Tongue (tissue), 3 donors: ENCODE measurements at places on chromosomes 11 and 22. TPM values are rescaled to one million over a fixed set of nuclear protein-coding genes. Genes with fewer than 3 reads are reported as not detected.
A peak's percentile ranks its signal among the peaks of the same experiment; 100 is the strongest.

Gene OR5A1
- not detected for total RNA-seq

Gene PATE4
- not detected for total RNA-seq

GRCh38 chr22:35914665-35915476, 113.8 kb downstream of the RBFOX2 start:
- DNase-seq = peak; percentile 97

Gene KRTAP5-2
- total RNA-seq = not detected

- DNase-seq = peak; percentile 21
These were observed 9.0 kb downstream of the TUBA8 start for GRCh38 chr22:18119409-18120110.

Gene TREH
- total RNA-seq = not detected

DNA sequence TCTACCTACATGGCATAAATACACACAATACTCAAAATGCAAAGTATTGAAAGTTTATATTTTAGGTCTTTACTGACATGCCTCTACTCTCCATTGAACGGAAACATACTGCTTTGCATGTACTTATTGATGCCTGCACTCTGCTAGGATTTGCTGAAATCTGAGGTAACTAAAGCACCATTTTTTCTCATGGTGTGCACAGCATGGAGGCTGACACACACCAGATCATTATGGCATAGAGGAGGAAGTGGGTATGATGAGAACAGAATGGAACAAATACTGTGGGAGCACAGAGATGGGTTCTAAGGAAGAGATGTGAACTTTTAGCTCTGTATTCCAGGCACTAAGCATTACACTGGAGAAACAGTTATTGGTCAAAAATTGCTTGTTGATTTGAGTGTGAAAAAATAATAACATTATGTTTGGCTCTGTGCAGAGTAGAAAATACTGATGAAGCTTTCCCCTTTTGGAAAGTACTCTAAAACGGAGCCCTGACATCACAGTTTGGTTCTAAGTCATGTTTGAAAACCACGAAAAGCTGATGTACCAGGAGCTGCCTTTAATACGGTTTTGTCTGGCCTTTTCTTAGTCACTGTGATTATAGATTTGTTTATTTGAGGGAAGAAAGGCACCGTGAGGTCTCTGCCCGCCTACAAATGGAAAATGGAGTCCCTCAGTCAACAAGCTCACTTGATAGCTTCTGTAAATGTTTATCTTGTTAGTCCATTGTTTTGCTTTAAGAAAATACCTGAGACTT, 5.6 kb downstream of the OR52R1 start:
- no peak for DNase-seq

DNA sequence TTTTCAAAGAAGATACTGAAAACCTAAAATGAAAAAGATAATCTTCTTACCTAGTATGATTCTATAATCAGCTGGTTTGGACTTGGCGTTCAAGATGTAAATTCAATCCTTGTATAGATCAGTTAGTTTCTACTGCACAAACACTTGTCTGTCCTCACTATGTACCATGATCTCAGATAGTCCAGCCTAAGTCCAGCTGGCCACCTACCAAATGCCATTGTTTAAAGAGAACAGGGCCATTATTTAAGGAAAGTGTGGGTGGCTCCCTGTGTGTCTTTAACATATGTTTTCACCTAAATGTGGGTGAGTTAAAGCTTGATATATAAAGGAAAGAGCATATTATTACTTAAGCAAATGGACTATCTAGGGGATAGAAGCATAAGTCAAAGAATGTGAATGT, 38.6 kb downstream of the BLID start:
- no peak for DNase-seq

DNA sequence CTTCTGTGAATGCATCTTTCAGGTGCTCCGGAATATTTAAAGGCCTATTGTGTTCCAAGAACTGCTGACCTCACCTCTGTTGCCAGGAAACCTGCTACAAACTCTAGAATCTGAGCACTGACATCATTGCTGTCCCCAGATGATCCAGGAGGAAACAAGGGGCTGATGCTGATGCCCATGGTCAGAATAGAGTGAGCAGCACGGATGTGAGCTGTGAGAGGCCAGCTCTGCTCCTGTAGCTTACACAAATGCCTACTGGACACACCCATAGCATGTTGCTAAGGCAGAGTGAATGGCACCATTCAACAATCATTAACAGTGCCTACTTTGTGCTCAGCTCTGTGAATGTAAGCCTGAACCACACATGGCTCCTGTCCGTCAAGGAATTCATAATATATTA, 276.7 kb upstream of the API5 start:
- DNase-seq = peak; percentile 18

Gene C11orf16
- total RNA-seq = not detected

Gene OR52N4
- total RNA-seq = not detected

DNA sequence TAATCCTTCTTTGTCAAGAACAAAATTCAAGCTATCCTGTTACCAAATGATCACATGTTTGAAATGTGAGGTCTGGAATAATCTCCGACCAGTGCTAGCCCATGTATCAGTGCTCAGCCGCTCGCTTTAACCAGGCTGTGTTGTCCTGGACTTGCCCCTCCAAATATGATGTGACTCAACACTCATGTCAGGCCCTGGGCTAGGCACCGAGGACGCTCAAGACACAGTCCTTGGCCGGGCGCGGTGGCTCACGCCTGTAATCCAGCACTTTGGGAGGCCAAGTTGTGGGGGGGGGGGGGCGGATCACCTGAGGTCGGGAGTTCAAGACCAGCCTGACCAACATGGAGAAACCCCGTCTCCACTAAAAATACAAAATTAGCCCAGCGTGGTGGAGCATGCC, 54.1 kb upstream of the WNT7B start:
- DNase-seq = no peak

- no peak for DNase-seq
These were observed 47.9 kb downstream of the ARHGAP32 start for GRCh38 chr11:129144256-129144655.

Gene CHADL
- total RNA-seq = 5.9 TPM

- peak; percentile 53 for DNase-seq
These were observed 205.5 kb downstream of the CTTN start for GRCh38 chr11:70603756-70604211.

GRCh38 chr11:14583252-14584034, 60.2 kb upstream of the PDE3B start:
- peak; percentile 20 for DNase-seq

DNA sequence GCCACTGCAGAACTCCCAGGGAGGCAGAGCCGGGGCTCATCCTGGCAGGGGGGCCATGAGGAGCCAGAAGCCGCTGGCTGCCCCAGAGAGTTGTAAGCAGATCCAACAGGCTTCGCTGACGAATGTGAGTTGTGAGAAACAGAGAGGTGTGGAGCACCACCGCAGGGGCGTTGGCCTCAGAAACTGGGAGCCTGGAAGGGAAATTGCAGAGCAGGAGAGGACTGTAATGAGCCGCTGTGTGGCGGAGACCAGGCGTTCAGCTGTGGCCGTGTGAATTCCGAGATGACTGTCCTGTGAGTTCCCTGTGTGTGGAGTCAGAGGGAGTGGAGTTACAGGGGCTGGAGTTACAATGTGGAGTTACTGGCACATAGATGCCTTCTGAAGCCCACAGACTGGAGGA, 27.7 kb upstream of the ETS1 start:
- DNase-seq = no peak

DNA sequence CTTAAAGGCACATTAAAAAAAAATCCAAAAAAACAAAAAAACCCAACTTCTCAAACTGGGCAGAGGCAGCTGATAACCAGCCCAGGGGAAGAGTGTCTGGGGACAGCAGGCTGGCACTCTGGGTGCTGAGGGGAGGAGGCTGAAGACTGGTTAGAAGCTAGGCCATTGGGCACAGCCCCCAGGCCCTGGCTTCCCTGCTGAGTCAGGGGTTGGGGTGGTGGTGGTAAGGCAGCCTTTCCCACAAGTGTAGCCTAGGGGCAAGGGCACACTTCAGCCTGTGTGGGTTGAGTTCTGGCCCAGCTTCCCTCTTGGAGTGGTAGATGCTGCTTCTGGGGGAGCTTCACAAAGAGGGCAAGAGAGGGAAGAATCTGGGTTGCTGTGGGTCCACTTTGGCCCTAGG, 16.3 kb upstream of the ARFGAP3 start:
- DNase-seq = no peak

- no peak for DNase-seq
These were observed 669 bp upstream of the BCR start for GRCh38 chr22:23179381-23180299.

Gene ADORA2A
- total RNA-seq = 20.7 TPM

Gene KDM4D
- 0.62 TPM for total RNA-seq

DNA sequence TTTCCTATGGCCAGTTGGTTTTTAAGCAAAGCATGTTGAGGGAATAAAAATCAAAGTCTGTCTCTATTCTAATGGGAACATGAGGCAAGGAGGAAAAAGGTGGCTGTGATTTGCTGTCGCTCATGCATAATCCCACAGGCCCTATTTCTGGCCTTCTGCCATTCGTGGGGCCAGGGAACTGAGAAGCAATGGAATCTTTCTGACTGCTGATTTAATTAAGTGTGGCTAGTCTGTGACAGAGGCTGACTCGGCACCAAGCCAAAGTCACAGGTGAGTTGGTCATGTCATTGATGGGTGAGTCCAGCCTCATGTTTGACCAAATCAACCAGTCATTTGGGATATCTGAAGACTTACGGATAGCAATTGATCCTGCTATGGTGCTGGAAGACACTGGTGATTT, 429.3 kb upstream of the CADM1 start:
- no peak for DNase-seq

- no peak for DNase-seq
These were observed 24.6 kb upstream of the TESMIN start for GRCh38 chr11:68775951-68776388.

DNA sequence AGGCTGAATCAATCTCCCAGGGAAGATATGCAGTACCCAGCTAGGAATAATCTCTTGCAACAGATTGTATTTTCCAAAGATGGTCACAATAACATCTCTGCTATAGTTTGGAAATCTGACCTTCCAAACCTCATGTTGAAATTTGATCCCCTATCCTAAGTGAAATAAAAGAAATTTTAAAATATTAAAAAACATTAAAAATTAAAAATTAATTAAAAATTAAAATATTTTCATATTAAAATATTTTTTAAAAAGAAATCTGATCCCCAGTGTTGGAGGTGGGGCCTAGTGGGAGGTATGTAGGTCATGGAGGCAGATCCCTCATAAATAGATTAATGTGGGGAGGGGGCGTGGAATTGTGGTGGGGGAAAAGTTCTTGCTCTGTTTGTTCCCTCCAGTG, 79.7 kb downstream of the FAM168A start:
- DNase-seq = no peak

DNA sequence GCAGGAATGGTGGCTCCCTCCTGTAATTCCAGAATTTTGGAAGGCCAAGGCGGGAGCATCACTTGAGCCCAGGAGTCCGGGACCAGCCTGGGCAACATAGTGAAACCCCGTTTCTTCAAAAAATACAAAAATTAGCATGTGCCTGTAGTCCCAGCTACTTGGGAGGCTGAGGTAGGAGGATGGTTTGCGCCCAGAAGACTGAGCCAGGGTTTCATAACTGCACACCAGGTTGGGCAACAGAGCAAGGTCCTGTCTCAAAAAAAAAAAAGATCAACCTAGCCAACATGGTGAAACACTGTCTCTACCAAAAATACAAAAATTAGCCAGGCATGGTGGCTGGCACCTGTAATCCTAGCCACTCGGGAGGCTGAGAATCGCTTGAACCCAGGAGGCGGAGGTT, 6.4 kb downstream of the A4GALT start:
- DNase-seq = no peak

GRCh38 chr22:17359501-17359900, 9.8 kb upstream of the CECR2 start:
- no peak for DNase-seq

Gene BAIAP2L2
- total RNA-seq = not detected

- no peak for DNase-seq
These were observed 15.1 kb upstream of the BLID start for GRCh38 chr11:122131126-122131525.

Gene SLC5A4
- not detected for total RNA-seq

Gene SYT13
- 1.5 TPM for total RNA-seq

Gene RBMXL2
- total RNA-seq = not detected

Gene CD6
- total RNA-seq = not detected

- DNase-seq = no peak
These were observed 5.2 kb downstream of the LMNTD2 start for GRCh38 chr11:555227-555779.

DNA sequence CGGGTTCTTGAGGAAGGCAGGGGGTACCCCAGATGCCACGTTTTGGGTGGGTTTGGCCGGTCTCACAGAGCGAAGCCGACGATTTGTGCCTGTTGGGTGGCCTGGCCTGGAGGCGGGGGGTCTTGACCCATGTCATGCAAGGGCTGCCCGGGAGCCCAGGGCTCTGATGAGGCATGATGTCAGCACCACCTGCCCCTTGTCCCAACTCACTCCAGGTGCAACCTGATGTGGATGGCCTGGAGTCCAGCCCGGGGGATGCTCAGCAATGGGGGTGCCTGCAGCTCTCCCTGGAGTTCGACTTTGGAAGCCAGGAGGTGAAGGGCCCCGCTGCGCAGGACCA, 851 bp downstream of the SYT8 start:
- no peak for DNase-seq

Gene SLC22A25
- total RNA-seq = not detected

- DNase-seq = no peak
These were observed 19.9 kb downstream of the IGHMBP2 start for GRCh38 chr11:68923614-68924013.

Gene LMNTD2
- total RNA-seq = 0.82 TPM

- no peak for DNase-seq
These were observed 16.5 kb downstream of the SGSM1 start for GRCh38 chr22:24822471-24822870.

DNA sequence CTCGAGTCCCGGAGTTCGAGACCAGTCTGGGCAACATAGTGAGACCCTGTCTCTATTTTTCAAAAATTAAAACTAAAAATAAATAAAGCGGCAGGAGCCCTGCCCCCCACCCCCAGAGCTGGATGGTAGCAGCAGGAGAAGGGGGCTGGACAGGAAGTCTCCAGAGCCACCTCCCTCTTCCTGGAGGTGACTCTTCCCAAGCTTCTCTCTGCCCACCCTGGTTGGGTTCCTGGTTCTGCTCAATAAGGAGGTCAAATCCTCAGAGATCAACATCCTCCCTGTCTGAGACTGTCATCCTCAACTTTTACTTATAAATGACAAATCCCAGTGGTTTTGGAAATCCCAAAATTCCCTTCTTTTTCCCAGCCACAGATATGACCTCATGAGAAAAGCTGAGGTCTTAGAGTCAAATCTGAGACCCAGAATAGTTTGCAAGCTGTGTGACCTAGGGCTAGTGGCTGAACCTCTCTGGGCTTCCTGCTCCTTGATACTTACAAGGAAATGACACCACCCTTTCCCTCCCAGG, 987 bp downstream of the C1QTNF6 start:
- no peak for DNase-seq

Gene ST14
- total RNA-seq = 9.7 TPM

Gene TMEM86A
- total RNA-seq = 1.0 TPM

DNA sequence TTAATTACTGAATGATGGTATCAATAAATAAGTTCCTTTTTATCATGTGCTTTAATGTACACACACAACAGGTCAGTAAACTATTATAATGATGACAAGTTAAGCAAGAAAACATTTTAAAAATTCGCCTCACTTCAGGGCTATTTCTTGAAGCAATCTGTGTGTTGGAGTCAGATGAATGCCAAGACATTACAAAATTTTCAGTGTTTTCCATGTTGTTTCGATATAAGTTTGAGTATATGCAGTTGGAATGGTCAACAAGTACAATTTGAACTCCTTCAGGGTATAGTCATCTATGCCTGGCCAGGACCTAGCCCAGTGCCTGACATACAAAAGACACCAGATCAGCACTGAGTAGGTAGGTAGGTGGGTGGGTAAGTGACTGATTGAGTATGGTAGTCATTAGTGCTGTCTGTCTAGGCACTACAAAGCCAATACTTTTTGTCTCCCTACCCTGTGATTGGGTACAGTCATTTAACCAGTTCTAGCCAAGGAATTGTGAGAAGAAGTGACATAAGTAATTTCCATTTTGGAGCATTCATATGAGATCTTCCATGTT, 7.5 kb downstream of the PRCP start:
- no peak for DNase-seq

Gene SPI1
- 5.0 TPM for total RNA-seq

Gene JRKL
- total RNA-seq = 14.6 TPM
